ENCODE measurements at places on chromosomes 3 and 15. TPM values are rescaled to one million over a fixed set of nuclear protein-coding genes. Genes with fewer than 3 reads are reported as not detected.

Gene C3orf20
- total RNA-seq: not detected

Gene NOX5
- not detected for total RNA-seq

Gene OXTR
- 4.0 TPM for total RNA-seq

Gene PARP15
- total RNA-seq: 0.29 TPM

Gene NANOGP8
- 0.86 TPM for total RNA-seq

Gene CCR3
- total RNA-seq: not detected

Gene IL12A
- total RNA-seq: not detected

Gene ZNF774
- total RNA-seq: 6.7 TPM

All from glutamatergic neuron (in vitro differentiated cells).